ENCODE measurements at places on chromosomes 11 and 22.
A peak's percentile ranks its signal among the peaks of the same experiment; 100 is the strongest.

DNA sequence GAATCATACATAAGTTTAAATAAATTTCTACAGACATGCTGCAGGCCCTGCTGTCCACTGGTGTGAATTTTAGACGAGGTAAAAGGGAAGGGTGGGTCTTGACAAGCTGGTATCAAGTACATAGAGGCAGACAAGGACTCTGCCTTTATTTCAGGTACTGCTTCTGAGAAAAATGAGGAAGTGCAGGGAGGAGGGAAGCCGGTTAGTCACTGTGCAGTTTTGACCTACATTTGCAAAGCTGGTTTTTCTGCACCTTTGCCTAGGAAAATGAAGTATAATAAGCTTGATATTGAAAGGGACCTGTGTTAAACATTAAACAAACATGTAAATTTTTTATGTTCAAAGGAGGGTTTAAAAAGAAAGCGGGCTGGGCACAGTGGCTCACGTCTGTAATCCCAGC is 24.6 kb downstream of the TMEM45B start:
- DNase-seq, result no peak

GRCh38 chr22:46245511-46245910 is 4.6 kb downstream of the CDPF1 start:
- no peak for DNase-seq

DNA sequence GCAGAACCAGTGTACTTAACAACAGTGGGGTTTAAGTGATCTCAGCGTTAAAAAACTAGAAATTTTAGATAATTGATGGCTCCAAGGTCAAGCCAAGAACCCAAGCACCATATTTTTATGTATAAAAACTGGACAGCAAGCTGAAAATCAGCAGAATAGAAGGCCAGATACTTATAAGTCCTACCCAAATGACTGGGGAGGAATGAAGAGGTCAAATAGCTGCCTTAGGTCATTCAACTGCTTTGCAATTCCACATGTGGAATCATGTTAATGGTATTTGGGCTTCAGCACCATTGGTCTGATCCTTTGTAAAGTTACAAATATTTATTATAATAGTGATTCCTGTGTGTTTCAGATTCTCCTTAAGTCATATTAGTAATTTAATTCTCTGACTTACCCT is 108.4 kb downstream of the FAT3 start:
- DNase-seq, result no peak

- DNase-seq, result peak; percentile 57
Observed at GRCh38 chr11:83292709-83293456, 6.7 kb upstream of the CCDC90B start.

DNA sequence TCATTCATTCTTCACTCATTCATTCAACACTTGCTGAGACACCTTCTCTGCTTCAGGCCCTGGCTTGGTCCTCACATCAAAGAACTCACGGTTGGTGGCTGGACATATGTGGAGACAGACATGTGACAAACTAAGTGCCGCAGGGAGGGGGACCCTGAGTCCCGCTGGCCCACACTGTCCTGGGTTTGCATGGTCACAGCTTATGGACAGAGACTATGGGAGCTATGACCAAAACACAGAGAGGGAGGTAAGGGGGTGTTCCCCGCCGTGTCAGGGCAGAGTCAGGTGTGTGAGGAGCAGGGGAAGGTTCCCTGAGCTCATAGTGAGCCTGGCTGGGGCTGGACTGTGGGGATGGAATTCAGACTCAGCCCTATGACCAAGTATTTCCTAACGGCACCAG is 123.1 kb downstream of the MPPED1 start:
- no peak for DNase-seq
